SJSA1 (cell line): ENCODE measurements at places on chromosomes 12 and 14. TPM values are rescaled to one million over a fixed set of nuclear protein-coding genes. Genes with fewer than 3 reads are reported as not detected.

Gene GDF3
- total RNA-seq, result not detected in 2 replicates

DNA sequence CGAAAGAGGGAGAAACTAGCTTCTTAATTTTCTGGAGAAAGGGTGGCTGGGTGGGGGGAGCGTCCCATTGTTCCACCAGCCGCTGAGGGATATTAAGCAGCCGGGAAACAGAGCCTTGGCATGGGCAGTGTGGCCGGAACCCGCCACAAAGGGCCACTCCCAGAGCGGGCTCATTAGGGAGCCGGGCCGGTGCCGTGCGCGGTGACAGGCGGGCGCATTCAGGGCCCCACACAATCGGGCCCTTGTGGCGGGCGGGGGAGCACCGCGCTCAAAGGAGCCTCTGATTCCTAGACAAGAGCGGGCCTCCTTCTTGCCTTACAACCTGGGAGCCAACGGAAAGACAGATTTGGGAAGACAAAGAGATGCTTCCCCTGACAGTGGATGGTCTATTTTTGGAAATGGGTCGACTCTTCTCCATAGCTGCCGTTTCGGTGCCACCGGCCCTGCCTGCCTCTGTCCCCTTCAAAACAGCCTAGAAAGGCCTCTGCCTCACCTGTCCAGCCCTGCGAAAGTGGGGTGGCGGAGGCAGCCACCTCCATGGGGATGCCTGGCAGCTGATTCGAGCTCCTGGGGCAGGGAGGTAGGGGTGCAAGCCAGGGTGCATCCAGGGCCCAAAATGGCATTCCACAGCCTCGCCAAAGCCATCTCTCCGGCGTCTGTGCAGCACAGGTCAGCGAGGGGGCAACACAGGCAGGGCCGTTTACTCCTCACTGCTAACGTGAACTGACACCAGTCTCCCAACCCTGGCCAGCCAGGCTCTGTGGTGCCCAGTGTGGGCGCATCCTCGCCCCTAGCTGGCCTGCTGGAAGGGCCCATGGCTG, 10.9 kb downstream of the CCDC85C start:
- no peak for DNase-seq
- H3K27me3 ChIP-seq, result no peaks in the 10 kb centered on the region
- H3K4me1 ChIP-seq, result peaks cover 50% of the 10 kb centered on the region
- no peak overlapping the region for H3K27ac ChIP-seq
- peaks cover 13% of the 10 kb centered on the region; the same call in 1 of the 2 replicates for H3K36me3 ChIP-seq
- no peak overlapping the region for H3K4me3 ChIP-seq

DNA sequence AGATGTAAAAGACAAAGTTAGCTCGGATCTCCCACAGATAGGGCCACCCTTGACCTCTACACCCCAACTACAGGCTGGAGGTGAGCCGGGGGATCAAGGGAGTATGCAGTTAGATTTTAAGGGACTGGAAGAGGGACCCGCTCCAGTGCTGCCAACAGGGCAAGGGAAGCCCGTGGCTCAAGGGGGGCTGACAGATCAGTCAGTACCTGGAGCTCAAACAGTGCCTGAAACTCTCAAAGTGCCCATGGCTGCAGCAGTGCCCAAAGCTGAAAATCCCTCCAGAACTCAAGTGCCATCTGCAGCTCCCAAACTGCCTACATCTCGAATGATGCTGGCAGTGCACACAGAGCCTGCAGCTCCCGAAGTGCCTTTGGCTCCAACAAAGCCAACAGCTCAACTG, 10.4 kb downstream of the NYNRIN start:
- DNase-seq, result no peak
- no peaks in the 10 kb centered on the region for H3K4me1 ChIP-seq
- H3K36me3 ChIP-seq, result no peaks in the 10 kb centered on the region
- H3K27ac ChIP-seq, result no peak overlapping the region
- H3K27me3 ChIP-seq, result no peaks in the 10 kb centered on the region
- H3K4me3 ChIP-seq, result no peak overlapping the region

GRCh38 chr12:106670131-106670530, 87.3 kb downstream of the RFX4 start:
- H3K27me3 ChIP-seq, result peaks cover 17% of the 10 kb centered on the region
- no peaks in the 10 kb centered on the region for H3K36me3 ChIP-seq
- no peak for DNase-seq
- no peak overlapping the region for H3K4me3 ChIP-seq
- no peaks in the 10 kb centered on the region for H3K4me1 ChIP-seq

DNA sequence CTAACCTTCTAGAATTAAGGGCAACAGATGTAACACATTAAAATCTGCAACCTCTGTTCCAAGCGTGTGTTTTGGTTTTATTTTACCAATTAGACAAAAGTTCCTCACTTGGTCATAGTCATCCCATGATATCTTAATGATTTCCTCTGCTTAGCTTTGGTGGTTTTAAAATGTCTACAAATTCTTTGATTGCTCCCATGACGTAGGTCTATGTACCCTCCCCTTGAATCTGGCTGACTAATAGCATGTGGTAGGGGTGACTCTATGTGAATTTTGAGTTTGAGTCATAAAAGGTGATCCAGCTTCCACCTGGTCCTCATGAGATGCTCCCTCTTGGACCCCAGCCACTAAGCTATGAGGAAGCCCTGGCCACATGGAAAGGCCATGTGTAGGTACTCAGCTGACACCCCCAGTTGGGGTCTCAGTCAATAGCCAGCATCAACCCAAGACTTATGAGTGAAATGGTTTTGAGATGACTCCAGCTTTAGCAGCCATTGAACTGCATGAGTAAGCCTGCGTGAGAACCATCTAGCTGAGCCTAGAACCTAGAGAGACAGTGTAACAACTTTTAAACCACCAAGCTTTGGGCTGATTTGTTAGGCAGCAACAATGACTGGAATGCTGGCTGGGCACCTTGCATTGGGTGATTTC, 247.1 kb downstream of the MSRB3 start:
- peak overlapping the region; percentile 72 for H3K27ac ChIP-seq
- no peaks in the 10 kb centered on the region for H3K36me3 ChIP-seq
- DNase-seq, result peak; percentile 50
- no peaks in the 10 kb centered on the region for H3K27me3 ChIP-seq
- H3K4me1 ChIP-seq, result peaks cover 26% of the 10 kb centered on the region

DNA sequence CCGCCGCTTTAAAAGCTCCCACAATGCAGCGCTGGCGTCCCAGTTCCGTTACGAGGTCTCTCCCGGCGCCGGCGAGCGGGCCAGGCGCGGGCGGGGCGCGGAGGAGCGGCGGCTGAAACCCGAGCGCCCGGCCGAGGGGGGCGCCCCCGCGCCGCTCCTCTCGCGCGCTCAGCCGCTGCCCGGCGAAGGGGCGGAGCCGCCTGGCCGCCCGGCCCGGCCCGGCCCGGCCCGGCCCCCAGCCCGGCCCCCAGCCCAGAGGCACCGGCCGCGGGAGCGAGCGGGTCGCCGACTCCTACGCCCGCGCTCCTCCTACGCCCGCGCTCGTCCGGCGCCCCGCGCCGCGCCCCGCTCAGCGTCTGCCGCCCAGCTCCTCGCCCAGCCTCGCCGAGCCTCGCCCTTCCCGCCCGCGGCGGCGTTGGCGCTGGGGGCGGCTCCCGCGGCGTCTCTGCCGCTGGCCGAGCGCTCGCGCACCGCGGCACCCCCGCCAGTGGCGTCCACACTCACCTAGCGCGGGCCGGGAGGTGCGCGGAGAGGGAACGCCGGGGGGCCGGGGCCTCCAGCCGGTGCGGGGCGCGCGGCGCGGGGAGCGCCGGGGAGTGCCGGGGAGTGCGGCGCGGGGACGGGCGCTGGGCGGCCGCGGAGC, at the start of gene RASSF8:
RASSF8 (plus strand) TSS at position 255 of the 643 bp plus-strand sequence. CDS start 96,662 bp downstream, outside the sequence.
- no peak for DNase-seq
- no peaks in the 10 kb centered on the region for H3K27me3 ChIP-seq
- H3K4me3 ChIP-seq, result peak within 1 kb of the TSS; percentile 93
- H3K36me3 ChIP-seq, result peaks cover 18% of the 10 kb centered on the region
- peaks cover 17% of the 10 kb centered on the region for H3K4me1 ChIP-seq

DNA sequence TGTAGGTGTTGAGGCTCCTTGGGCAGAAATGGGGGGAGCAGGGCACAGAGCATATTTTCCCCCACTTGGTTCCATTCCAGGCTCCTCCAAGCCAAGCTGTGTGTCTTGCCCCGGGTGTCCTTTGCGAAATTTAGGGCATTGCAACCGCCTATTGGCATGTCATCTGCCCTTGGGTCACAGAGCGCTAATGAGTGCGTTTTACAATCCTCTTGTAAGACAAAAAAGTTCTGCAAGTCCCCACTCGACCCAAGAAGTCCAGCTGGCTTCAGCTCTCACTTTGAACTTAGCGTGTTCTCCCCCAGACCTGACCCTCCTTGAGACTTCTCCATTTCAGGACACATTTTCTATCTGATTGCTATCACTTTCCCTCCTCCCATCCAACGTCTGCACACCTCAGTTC, 6.1 kb upstream of the LRTM2 start:
- H3K27me3 ChIP-seq, result peaks cover 56% of the 10 kb centered on the region
- no peak overlapping the region for H3K4me3 ChIP-seq
- no peaks in the 10 kb centered on the region for H3K4me1 ChIP-seq
- no peak overlapping the region for H3K27ac ChIP-seq

Gene PKP2
- total RNA-seq, result 28.6 and 29.9 TPM in 2 replicates

- DNase-seq, result no peak
- H3K4me3 ChIP-seq, result no peak overlapping the region
- no peaks in the 10 kb centered on the region for H3K4me1 ChIP-seq
- no peak overlapping the region for H3K27ac ChIP-seq
These were observed 5.9 kb downstream of the SERPINA6 start for GRCh38 chr14:94317259-94317658.

GRCh38 chr12:126343321-126343720, 1278.1 kb downstream of the AACS start:
- no peak overlapping the region for H3K4me3 ChIP-seq
- no peak overlapping the region for H3K27ac ChIP-seq
- DNase-seq, result no peak
- no peaks in the 10 kb centered on the region for H3K27me3 ChIP-seq

GRCh38 chr14:76125511-76125910, 26.2 kb upstream of the GPATCH2L start:
- H3K4me1 ChIP-seq, result no peaks in the 10 kb centered on the region
- no peak overlapping the region for H3K4me3 ChIP-seq
- no peaks in the 10 kb centered on the region for H3K36me3 ChIP-seq
- DNase-seq, result no peak
- H3K27me3 ChIP-seq, result no peaks in the 10 kb centered on the region
- H3K27ac ChIP-seq, result no peak overlapping the region

GRCh38 chr12:12585115-12585863, 22.6 kb upstream of the DUSP16 start:
- H3K4me1 ChIP-seq, result no peaks in the 10 kb centered on the region
- H3K36me3 ChIP-seq, result no peaks in the 10 kb centered on the region
- no peak overlapping the region for H3K4me3 ChIP-seq
- no peak for DNase-seq
- H3K27ac ChIP-seq, result no peak overlapping the region

Gene IGFBP6
- 58.0 and 64.5 TPM in 2 replicates for total RNA-seq

Gene FKBP4
- total RNA-seq, result 81.8 and 91.1 TPM in 2 replicates

Gene OR6C76
- not detected in 2 replicates for total RNA-seq

- no peak overlapping the region for H3K4me3 ChIP-seq
- no peak for DNase-seq
- H3K27me3 ChIP-seq, result no peaks in the 10 kb centered on the region
- peaks cover 5% of the 10 kb centered on the region for H3K36me3 ChIP-seq
These were observed 20.1 kb upstream of the CDK17 start for GRCh38 chr12:96420277-96420835.

DNA sequence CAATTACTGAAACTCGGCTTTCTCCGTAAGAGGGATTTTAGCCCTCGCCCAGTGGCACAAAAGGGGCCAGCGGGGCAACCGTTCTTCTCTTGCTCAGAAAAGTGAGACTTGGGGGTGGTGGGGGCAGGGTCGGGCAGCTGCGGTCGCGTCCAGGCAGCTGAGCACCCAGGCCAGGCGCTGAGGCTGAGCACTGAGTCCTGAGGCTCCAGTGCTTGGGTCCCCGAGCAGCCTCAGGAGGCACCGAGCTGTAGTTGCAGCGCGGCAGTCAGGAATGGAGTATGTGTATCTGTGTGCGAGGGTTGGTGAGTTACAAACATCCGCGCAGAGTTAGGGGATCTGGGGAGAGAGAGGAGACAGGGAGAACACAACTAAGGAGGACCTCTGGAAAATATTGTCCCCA, 4.1 kb upstream of the HOXC6 start:
- H3K4me3 ChIP-seq, result no peak overlapping the region
- H3K4me1 ChIP-seq, result peaks cover 48% of the 10 kb centered on the region
- H3K27me3 ChIP-seq, result no peaks in the 10 kb centered on the region
- H3K36me3 ChIP-seq, result peaks cover 17% of the 10 kb centered on the region
- no peak overlapping the region for H3K27ac ChIP-seq
- DNase-seq, result no peak

DNA sequence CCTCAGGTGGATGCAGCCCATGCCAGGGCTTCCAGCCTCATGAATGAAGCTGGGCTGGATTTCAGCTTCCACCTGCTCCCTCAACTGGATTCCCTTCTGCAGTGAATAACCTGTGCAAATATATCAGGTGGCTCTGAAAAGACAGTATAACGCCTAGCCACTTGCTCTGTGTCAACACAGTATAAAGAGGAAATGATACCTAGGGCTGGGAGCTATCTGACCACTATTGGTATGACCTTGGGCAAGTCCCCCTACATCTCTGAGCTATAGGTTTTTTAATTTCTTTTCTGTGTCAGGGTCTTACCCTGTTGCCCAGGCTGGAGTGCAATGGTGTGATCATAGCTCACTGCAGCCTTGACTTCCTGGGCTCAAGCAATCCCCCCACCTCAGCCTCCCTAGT, 19.8 kb downstream of the ISM2 start:
- no peak overlapping the region for H3K27ac ChIP-seq
- no peaks in the 10 kb centered on the region for H3K4me1 ChIP-seq
- no peaks in the 10 kb centered on the region for H3K36me3 ChIP-seq
- DNase-seq, result no peak
- H3K4me3 ChIP-seq, result no peak overlapping the region
- 0 out of 2 replicates have a peak, but pooled peaks cover 3% of the 10 kb centered on the region for H3K27me3 ChIP-seq

Gene FBLN5
- total RNA-seq, result 5.1 and 18.7 TPM in 2 replicates

Gene BRI3BP
- 9.9 and 12.4 TPM in 2 replicates for total RNA-seq

DNA sequence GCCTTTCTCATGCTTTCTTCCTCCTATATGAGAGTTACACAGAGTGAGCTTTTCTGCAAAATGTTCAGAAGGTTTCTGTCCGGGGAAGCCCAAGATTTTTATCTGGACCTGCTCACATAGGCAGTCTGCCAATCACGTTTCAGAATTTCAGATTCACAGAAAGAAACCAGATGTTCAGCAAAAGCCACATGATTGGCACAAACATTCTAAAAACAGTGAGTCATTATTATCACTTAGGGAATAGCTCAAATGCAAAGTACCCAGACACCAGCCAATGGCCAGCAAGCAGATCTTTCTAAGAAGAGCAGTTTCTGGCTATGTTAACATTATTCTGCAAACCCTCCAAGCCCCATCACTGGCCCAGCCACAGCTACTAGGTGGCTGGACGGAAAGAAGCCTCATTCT, 1558.5 kb upstream of the TMEM132C start:
- H3K36me3 ChIP-seq, result no peaks in the 10 kb centered on the region
- H3K4me3 ChIP-seq, result no peak overlapping the region
- no peaks in the 10 kb centered on the region for H3K27me3 ChIP-seq
- no peak overlapping the region for H3K27ac ChIP-seq
- no peak for DNase-seq

- H3K4me3 ChIP-seq, result no peak overlapping the region
- H3K4me1 ChIP-seq, result no peaks in the 10 kb centered on the region
- no peaks in the 10 kb centered on the region for H3K27me3 ChIP-seq
- no peak overlapping the region for H3K27ac ChIP-seq
These were observed 1107.8 kb downstream of the FSCB start for GRCh38 chr14:43399289-43399688.
